Left lung (tissue), 14 donors: ENCODE measurements at places on chromosomes 4 and X. TPM values are rescaled to one million over a fixed set of nuclear protein-coding genes. Genes with fewer than 3 reads are reported as not detected.

DNA sequence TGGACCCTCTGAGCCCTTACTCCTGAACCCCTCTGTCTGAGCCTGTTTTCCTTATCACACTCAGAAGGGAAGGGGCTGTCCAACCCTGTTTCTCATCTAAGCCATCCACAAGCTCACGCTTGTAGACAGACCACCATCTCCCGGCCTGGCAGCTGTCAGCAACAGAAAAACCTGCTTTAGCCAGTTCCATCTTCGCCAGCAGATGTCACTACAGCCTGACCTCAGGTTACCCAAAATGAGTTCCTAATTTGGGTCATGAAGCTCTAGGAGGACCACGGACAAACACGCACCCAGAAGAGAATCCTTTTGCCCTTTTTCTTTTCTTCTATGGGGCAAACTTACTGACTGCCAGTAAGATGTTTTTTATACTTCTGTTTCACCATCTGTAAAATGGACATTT is 445.4 kb downstream of the BCOR start:
- H3K4me3 ChIP-seq: no peak overlapping the region
- H3K4me1 ChIP-seq: no peaks in the 10 kb centered on the region
- H3K27me3 ChIP-seq: peaks cover 7% of the 10 kb centered on the region
- DNase-seq: no peak

- no peaks in the 10 kb centered on the region for H3K27me3 ChIP-seq
- H3K4me3 ChIP-seq: no peak overlapping the region
- peaks cover 78% of the 10 kb centered on the region for H3K4me1 ChIP-seq
Measured at GRCh38 chr4:184437565-184438265, 36.6 kb downstream of the IRF2 start.

The PARM1 gene
- 31.1 TPM for polyA plus RNA-seq

DNA sequence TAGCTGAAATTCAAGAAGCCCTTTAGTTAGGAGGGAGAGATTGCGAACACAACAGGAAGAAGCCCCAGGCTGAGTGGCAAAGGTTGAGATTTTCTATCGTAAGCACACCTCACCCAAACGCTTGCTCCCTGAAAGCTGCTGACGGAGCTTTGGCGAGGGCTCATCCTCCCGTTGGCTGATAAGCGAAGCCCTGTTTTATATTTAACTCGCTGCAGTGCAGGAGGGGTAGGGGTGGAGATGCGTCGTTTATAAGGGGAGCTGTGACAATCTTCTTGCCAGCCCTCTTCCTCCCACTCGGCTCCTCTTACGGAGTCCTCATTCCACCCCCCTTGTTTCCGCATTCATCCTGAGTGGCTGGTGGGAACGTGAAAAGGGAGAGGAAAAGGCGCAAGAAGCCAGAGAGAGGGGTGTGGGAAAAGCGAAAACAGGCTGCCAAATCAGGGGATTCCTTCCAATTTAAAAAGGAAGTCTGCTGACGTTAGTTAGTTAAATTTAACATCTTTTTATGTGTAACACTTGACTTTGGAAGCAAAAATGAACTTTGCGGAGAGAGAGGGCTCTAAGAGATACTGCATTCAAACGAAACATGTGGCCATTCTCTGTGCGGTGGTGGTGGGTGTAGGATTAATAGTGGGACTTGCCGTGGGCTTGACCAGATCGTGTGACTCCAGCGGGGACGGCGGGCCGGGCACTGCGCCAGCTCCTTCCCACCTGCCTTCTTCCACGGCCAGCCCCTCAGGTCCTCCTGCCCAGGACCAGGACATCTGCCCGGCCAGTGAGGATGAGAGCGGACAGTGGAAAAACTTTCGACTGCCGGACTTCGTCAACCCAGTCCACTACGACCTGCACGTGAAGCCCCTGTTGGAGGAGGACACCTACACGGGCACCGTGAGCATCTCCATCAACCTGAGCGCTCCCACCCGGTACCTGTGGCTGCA is at the start of gene ENPEP:
TSS of gene ENPEP (plus strand) at position 275 of the 938 bp plus-strand sequence. CDS start at position 535, 260 bp downstream.
- H3K4me1 ChIP-seq: no peaks in the 10 kb centered on the region
- no peaks in the 10 kb centered on the region for H3K36me3 ChIP-seq
- DNase-seq: peak; percentile 61
- H3K27ac ChIP-seq: no peak within 1 kb of the TSS
- H3K4me3 ChIP-seq: peak within 1 kb of the TSS; percentile 29
